ENCODE measurements at places on chromosomes 13 and 19.

- DNase-seq: no peak
These were observed 866 bp upstream of the ZSWIM4 start for GRCh38 chr19:13794398-13794756.

DNA sequence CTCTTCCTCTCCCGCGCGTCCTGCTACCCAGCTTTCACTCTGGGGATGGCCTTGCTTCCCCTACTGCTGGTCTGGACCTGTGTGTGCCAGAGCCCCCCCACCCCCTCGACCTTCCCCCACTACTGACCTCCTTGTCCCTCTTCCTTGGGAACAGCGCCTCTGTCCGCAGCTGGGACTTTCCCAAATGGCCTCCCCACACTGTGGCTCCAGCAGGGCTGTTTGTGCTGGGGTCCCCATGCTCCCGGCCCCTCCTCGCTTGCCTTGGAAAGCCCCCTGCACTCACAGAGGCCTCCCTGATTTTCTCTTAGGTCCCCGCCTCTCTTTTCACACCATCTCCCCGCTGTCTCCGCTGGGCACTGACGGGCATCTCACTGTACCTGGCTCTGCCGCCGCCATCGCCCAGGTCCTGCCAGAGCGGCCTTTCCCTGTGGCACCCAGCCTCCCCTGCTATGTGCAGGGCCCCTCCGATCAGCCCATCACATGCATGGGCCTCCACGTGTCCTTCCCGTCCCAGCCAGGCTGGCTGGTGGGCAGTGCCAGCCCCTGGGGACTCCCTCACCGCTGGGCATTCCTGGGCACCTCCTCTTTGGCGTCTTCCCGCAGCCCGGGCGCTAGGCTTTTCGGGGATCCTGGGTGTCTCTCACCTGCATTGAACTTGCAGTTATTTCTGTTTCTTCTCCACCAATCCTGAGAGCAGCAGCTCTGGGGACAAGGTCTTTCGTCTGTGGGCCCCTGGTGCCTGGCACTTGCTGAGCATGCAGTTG, 118.7 kb downstream of the ATP11A start:
- no peak for DNase-seq

DNA sequence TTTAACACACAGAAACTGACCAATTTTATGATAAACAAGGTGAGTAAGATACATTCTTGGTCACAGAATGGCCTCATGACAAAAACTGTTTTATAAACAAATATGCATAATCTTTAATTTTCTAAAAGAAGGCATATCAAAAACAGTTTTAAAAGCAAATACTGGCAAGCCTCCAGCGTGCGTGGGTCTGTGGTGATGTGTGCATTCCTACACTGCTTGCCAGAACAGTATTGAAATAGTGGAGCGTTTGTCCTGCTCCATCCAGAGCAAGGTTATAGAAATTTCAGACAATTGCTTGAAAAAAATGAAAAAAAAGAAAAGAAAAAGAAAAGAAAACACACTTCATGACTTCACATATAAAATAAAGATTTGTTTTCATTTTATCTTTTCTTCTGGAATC, 140.9 kb downstream of the MZT1 start:
- DNase-seq: no peak

GRCh38 chr13:96200810-96201209, 110.9 kb downstream of the HS6ST3 start:
- DNase-seq: no peak

- DNase-seq: no peak
These were observed 68.6 kb upstream of the KL start for GRCh38 chr13:32947411-32948276.

- DNase-seq: peak; percentile 56
These were observed 4.8 kb downstream of the FCHO1 start for GRCh38 chr19:17755977-17756670.

DNA sequence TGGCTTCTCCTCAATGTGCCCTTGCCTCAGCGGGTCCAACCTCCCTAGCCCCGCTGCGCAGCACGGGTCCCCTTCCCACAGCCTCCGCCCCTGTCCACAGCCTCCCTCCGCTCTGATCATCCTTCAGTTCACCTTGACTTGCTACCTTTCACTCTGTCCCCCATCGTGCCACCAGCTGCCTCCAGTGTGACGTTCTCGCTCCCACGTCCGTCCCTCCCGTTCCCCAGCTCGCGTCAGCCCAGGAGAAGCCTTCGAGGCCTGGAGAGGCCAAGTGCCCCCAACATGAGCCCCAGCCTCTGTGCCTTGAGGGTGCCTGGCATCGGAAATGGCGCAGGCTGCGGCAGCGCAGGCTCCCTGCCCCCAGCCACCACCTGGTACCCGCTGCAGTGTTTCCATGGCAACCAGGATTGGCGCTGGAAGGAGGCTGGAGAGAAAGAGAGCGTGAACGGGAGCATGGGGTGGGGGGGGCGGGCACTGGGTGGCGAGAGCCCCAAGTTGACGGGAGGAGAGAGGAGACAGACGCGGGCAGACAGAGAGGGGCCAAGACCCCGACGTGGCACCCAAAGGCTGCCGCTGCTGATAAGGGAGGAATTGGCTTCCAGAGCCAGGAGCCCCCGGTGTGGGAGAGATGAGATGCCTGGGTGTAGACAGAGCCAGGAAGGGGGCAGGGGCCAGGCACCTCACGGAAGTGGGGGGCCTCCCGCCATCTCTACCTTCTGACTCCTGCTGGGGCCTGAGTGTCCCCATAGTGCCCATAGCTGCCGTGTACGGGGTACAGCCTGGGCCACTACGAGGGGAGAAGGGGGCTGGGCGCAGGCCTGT, 844 bp upstream of the ASPDH start:
- DNase-seq: no peak

GRCh38 chr19:53467485-53468262, at the start of gene ZNF813:
TSS of gene ZNF813 (plus strand) at chr19:53467733. CDS start at chr19:53483823, 16,090 bp downstream.
- peak; percentile 99 for DNase-seq

DNA sequence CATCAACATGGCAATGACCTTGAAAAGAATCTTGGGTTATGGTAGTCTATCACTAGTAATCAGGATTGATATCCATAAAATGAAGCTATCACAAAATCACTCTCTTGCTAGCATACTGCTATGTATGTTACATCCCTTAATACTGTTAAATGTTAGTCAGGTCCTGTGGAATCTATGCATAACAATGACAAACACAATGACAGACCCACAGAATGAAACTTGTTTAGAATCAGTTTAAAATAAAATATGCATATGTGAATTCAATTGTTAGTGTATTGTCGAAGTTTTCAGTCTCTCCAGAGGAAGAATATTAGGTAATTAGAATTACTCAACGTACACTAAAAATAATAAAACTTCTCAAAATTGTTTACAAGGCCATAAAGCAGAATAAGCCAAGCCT, 137.6 kb downstream of the DACH1 start:
- no peak for DNase-seq

DNA sequence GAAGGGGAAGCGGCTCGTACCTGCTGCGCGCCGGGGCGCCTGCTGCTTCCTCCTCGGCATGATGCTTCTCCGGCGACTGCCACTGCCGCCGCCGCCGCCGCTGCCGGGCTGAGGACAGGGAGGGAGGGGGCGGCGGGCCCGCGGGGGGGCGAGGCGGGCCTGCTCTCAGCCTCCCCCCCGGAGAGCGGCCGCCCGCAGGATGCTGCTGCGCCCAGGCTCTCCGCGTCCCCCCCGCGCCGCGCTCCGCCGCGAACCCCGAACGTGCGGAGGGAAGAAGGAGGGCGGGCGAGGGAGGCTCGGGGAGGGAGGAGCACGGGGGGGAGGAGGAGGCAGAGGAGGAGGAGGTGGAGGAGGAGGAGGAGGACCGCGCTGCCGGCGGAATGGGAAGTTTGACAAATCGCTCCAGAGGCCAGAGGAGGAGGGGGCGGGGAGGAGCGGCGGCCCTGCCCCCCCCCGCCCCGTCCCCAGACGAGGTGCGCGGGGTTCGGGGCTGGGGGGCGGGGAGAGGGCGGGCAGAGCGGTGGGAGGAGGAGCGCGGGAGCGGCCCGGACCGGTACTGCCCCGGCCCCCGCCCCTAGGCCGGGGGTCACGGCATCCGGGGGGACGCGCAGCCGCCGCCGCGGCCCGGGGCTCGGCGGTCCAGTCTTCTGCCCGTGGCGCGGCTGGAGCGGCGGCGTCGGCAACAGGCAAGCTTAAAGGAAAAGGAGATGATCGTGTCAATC, at the start of gene TSHZ3:
TSS of gene TSHZ3 (minus strand) at position 277 of the 722 bp plus-strand sequence. CDS start at position 60, 217 bp downstream.
- DNase-seq: peak; percentile 70

- DNase-seq: no peak
These were observed 16.3 kb downstream of the ZIC5 start for GRCh38 chr13:99955107-99955746.

- peak; percentile 48 for DNase-seq
These were observed 3.5 kb downstream of the SSBP4 start for GRCh38 chr19:18422530-18423191.

DNA sequence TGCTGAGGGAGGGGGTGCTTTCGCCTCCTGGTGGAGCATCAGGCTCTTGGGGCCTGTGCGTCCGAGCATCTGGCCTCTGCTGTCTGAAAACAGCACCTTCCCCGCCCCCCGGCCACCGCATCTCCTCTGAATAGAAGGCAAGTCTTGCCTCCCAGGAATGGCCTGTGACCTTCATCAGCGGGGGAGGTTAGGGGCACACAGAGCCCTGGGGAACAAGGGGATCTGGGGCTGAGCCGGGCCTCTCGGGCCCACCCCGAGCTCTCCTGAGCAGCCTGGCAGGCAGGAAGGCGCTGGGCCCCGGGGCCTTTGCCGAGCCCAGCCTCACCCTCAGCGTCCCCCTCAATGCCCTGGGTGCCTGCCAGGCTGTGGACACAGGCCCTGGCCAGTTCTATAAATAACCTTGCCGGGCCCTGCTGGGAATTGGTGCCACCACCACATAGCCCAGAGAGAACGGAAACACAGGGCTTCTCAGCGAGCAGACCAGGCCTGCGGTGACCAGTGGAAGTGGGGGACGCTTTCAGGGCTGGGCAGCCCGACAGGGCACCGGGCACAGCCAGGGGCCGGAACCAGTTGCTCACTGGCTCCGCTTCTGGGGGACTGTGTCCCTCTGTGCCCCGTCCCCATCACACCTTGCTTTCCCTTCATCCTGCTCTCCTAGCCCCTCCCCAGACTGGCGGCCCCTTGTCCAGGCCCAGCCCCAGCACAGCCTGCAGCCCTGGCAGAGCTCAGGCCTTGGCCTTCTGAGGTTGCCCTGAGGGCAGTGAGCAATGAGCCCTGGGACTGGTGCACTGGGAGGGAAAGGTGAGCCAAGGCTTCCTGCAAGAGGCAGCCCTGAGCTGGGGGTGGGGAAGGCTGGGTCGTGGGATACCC, 9.5 kb downstream of the STK11 start:
- DNase-seq: no peak

Measured in activated T-cell treated with anti-CD3 and anti-CD28 coated beads, Interleukin-2, amount 50 U/mL, for 24 hours (primary cell).